Mucosa of gallbladder (tissue), 1 donor: ENCODE measurements at places on chromosomes 6 and 20. TPM values are rescaled to one million over a fixed set of nuclear protein-coding genes. Genes with fewer than 3 reads are reported as not detected.

The SUMO4 gene
- 1.3 TPM for total RNA-seq

The NHLRC1 gene
- total RNA-seq = 1.9 TPM

The CYP21A2 gene
- 1.3 TPM for total RNA-seq

The PAK5 gene
- total RNA-seq = 12.5 TPM

The LHFPL5 gene
- total RNA-seq = 0.69 TPM
